ENCODE measurements at places on chromosomes 4 and X.

DNA sequence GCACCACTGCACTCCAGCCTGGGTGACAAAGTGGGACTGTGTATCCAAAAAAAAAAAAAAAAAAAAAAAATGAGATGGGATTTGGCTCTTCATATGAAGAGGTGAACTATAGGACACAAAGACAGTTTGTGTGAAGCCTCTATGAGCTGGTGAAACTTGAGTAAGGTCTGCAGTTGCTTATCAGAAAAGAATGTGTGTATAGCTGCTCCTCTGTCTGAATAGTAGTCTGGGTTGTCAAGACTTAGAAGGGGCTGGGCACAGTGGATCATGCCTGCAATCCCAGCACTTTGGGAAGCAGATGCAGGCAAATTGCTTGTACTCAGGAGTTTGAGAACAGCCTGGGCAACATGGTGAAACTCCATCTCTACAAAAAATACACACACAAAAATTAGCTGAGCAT lies 82.8 kb downstream of the ARSF start:
- DNase-seq = no peak

GRCh38 chr4:144565527-144566195 lies 80.3 kb upstream of the HHIP start:
- DNase-seq = no peak

DNA sequence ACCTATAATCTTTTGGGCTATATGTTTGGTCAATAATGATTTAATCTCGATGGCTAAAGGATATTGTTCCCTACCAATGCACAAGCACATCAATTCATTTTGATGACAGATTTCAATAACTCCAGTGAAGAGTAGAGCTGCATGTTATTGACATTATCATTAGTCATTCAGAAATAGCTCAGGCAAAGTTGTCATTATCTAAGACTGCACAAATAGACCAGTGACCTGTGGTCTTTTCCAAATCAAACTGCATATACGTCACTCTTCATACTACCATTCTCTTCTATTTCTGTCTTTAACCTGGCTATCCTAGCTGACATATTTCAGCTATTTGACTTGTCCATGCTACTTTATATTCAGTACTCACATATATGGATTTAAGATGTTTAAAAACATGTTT lies 1050.8 kb downstream of the C4orf33 start:
- DNase-seq = no peak

GRCh38 chr4:4820739-4821138 lies 38.7 kb upstream of the MSX1 start:
- DNase-seq = no peak

- DNase-seq = no peak
These were observed 14.0 kb upstream of the PHKA2 start for GRCh38 chrX:18997916-18998315.

DNA sequence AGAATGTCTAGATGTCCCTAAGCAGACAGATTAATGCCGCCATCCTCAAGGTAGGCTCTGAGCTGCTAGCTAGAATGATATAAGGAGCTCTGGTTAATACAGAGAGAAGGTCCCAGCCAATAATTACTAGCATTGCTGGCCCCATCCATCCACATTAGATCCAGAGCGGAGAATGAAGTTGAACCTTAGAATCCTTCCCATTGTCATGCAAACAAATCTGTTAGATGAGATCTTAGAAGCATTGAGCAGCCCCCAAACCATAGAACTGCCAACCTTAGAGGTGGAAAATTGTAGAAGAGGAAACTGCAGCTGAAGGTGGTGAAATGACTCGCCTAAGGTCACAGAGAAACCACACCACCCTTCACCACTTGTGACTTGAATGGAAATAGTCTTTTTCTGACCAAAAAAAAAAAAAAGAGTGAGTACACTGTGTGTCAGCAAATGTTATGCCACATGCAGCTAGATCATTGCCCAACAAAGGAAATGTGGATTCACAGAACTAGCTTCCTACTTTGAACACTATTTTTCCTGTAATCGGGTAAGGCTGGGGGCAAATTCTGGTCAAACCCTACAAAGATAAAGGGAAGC lies 162.1 kb downstream of the SMIM20 start:
- DNase-seq = no peak

DNA sequence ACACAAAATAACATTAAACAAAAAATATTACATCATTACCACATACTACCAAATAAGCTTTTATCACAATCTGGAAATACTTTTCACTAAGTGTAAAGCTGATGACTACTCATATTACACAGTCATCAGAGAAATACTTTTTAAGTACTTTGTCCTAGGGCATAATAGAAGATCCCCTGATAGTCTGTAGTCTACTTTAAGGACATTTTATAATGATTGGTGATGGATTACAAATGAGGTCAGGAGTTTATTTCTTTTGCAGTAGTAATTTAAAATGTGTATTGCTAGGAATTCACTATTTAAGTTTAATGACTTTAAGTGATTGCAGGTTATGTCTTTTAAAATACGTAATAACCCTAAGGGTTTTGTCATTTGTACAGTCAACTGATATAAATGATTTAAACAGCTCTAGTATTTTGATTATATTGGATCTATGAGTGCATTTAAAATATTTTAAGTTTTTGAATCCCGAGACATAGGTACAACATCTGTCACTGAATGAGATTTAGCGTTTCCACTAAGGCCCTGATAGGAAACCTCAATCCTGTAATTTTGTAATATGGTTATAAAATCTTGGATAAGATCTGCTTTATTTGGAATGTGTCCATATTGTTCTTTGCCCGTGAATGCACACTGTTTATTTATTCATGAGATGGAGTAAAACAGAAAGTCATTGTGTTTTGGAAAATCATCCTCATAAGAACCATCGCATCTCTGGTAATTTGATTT lies 189.5 kb downstream of the ARAP2 start:
- no peak for DNase-seq

DNA sequence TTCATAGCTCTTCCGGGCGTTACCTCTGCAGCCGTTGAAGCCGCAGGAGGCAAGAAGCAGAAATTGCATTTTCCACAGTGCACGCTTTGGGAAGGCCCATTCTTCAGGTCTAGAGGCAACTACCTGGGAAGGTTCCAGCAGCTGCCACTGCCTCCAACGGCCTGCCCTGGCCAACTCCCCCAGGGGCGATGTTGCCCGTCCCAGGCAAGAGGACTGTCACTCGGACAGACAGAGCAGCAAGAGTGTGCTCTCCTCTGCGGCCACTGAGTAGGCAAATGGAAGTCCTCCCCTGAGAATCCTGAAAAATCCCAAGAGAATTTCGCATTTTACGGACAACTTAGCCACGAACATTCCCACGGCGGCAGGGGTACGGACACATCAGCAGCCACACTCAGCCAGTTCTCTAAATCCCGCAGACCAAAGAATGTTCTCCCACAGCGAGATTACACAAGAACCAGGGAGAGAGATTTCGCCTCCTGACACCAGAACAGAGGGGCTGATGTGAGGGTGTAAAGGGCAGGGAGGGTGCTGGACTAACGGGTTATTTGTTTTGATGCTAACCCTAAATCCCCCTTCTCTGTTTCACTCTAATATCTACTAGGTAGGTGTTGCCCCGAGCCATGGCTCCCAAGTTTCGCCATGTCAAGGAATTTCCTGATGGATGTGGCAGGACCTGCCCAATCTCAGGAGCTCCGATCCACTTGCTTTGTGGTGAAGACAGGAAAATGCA lies 63.8 kb downstream of the SEPSECS start:
- DNase-seq = no peak

- no peak for DNase-seq
These were observed 276.7 kb upstream of the KLF3 start for GRCh38 chr4:38387348-38387747.

- no peak for DNase-seq
These were observed 79.4 kb upstream of the TNIP3 start for GRCh38 chr4:121243485-121243884.

GRCh38 chrX:17459008-17459611 lies 84.1 kb downstream of the NHS start:
- DNase-seq = peak; percentile 51

DNA sequence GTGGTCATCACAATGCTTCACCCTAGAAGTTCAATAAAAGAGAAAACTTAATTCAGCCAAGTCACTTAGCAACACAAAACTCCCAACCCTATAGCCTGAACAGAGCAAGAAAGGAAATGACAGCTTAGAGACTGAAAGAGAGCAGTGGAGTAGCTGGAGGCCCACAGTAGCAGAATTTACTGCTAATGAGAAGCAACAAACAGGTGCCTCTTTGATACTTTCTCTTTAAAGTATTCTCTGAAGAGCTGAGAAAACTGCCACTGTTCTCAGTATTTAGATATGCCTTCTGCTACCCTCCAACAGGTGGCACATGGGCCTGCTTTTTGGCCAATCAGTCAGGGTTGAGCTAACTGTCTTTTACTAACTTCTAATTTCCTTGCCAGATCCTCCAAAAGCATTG lies 240.0 kb downstream of the GPC3 start:
- DNase-seq = no peak

- no peak for DNase-seq
These were observed 505.1 kb downstream of the PPARGC1A start for GRCh38 chr4:23384741-23385140.

DNA sequence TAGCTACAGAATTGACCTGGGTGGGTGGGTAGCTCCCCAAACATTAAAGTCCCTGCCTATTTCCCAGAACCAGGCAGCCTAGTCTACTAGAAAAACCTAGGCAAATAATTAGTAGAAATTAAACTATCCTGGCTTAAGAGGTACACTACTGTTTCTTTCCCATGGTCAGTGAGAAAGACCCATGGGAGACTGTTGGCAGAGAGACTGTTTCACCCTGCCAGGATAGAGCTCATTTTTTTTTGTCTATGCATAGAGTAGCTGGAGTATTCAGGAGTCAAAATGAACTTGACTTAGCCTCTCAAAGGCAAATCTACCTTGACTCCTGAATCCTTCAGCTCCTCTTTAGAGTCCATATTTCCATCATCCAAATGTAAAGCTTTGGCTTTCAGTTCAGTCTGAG lies 107.0 kb upstream of the AR start:
- no peak for DNase-seq

DNA sequence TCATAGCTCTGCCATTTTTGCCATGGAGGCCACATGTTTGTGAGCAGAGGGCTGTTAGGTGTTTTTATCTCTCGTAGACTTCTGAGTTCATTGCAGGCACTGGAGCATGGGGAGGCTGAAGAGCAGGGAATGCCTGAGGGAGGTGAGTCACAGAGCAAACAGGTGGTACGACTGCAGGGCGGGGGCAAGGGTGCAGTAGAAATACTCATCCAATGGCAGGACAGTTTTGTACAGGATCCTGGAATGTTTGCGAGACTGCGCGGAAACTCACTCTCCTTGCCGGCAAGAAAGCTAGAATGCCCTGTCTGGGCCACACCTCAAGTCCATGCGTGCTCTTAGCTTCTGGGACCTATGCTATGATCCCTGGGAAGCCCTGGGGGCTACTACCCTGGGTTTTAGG lies 20.0 kb upstream of the VCX2 start:
- no peak for DNase-seq

DNA sequence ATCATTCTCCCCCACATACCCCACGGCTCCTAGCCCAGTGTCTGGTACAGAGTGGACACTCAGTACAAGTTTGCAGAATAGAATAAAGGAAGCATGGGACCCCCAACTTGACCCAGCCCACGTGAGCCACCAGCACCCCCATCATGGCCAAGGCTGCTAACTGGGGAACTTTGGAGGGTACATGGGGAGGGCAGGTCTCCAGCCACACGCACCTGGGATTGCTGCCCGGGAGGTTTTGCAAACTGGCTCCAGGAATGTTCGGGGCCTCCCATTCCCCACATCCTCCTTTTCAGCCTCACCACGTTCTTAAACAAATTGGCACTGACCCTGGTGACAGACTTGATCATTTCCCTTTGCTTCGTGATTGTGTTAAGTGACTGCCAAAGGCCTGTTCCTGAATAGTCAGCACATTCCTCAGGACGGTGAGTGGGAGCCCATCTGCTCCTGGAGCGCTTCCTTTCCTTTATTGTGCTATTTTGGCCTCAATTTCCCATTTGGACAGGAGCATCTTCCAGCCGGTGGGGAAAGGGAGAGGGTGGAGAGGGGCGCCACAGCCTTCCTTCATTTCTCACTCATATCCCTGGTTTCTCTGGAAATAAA lies 18.7 kb upstream of the XPNPEP2 start:
- no peak for DNase-seq

- DNase-seq = no peak
These were observed 1.4 kb upstream of the PTPN13 start for GRCh38 chr4:86592553-86593249.

- DNase-seq = no peak
These were observed 161.6 kb upstream of the SPRY1 start for GRCh38 chr4:123234955-123235354.

GRCh38 chrX:27599928-27600327 lies 9.8 kb downstream of the DCAF8L2 start:
- DNase-seq = no peak

DNA sequence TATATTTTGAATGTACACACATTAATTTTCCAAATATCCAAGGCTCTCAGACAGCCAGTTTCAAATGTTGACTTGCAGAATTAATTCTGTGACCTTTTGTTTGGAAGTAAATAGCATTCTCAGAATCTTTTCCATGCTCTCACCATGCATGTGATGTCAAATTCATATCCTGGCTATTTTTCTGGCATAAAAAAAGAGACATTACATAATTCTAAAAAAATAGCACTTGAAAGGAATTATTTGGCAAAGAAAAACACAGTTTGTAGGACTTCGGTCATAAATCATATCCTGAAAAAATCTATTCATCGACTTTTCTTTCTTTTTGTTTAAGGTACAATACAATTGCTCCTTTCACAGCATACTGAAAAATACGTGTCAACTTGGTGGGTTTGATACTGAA lies 111.2 kb downstream of the GLRA3 start:
- DNase-seq = no peak

- DNase-seq = no peak
These were observed 216.5 kb downstream of the PDHA2 start for GRCh38 chr4:96056346-96056934.

DNA sequence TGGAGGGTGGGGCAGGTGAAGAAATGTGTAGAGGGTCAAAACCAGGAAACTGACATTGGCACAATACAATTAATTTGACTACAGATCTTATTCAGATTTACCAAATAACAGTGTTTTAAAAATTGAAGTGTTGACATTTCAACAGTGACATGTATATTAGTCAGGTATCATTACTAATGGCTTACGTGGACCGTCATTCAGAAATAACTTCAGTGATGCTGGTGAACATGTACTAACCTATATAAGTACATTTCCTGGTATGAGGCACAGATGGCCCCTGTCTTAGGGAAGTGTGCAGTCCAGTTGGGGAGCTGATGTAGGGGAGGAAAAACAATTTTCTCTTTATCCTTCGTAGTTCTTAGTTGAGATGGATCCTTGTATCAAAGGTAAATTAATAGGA lies 22.3 kb upstream of the MAOA start:
- DNase-seq = no peak

DNA sequence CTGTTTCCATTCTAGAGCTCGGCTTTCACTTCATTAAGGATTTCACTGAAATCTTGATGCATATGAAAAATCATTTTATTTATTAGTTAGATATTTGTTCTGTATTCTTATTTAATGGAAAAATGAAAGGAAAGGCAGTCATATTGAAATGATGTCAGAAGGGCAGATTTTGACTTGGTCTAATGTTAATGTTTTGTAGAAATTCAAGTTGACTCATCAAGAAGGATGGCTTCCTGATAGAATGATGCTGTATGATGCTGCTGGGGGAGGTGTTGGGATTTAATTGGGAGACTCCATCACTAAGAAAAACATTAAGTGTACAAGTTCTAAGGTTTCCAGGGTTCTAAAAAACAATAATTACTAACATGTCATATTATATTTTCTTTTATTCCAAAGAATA lies 204.8 kb downstream of the PDGFC start:
- no peak for DNase-seq

All from urinary bladder (tissue), 4 donors.